ENCODE measurements at places on chromosomes 2 and 18. TPM values are rescaled to one million over a fixed set of nuclear protein-coding genes. Genes with fewer than 3 reads are reported as not detected.

DNA sequence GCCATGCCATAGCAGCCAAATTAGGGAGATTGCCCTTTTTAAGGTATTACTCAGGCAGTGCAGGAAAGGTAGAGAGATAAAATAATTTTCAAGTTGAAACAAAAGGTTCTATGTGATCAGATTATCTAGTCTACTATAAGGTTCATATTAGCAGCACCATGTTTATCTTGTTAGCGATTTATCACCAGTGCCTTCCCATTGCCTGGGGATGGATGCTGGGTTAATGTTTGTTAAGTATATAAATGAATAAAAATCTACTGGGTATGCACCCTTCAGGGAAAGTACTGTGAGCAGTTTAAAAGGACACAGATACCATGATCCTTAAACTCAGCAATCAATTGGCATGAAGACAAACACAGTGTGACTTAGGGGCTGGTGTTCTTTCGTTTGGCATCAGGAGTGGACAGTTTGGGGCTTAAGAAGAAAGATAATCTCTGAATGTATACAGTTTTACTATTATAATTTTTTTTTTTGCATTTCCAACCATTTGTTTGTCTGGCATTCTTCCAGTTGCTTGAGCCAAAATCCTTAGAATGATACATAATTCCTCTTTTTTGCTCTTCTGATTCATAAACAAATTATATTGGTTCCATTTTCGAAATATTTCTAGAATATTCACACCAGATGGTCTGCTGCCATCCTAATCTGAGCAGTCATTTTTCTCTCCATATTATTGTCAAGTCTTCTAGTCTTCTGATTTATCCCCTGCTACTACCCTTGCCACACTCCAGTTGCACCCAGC, 512.8 kb upstream of the SLC8A1 start:
- no peak for DNase-seq

DNA sequence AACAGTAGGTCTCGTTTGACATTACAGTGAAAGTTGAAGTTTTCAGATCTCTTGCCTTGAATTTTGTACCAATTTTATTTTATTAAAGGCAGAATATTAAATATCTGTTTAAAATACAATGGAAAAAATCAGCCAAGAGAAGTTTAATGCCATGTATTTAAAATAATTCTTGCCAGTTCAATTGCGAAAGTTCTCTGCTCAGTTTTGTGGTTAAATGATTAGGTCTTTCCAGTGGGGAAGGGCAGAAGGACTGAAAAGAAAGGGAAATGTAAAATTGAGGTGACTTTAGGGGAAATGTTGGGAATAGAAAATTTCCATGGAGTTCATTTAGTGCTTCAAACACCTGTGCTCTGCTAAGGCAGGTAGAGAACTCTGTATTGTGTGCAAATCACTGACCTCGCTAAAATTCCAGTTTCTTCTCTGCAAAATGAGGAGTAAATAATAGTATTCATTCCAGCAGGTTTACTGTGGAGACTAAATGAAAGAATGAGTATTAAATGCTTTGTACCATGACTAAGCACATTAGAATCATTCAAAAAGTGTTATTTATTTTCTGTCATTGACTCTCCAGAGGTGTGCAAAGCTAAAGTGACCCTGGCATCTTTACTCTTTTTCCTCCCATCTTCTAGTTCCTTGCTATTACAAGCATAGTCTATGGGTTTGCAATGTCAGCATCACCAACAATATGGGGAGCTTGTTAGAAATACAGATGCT, 74.4 kb downstream of the KIAA1328 start:
- no peak for DNase-seq

GRCh38 chr18:35592298-35592697, 10.8 kb downstream of the GALNT1 start:
- DNase-seq: no peak

GRCh38 chr2:140247451-140248195, 1467.4 kb upstream of the NXPH2 start:
- DNase-seq: no peak

Gene FAP
- polyA plus RNA-seq: 15.4 TPM
